ENCODE measurements at places on chromosomes 7 and 10.

DNA sequence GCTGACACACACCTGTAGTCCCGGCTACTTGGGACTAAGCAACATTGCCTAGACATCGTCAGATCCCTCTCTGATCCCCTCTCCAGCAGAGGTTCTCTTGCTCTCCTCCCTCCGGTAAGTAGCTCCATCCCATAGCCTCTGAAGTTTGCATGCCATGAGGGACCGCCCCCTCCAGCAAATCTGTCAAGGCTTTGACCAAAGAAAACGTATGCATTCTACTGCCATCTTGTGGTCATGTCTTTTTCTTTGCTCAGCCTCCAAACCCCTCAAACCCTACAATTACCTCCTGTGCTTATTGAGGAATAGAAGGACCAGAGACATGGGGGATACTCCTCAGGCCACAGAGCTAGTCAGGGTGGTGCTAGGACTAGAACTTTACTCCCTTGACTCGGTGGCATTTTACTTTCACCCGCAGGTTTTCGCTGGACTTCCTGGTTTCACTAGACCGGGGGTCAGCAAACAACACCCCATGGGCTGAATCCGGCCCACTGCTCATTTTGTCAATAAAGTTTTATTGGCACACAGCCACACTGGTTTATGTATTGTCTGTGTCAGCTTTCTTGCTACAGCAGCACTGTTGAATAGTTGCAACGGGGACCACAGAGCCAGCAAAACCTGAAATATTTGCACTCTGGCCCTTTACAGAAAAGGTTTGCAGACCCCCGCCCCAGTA lies 202.6 kb upstream of the FOXK1 start:
- no peak for DNase-seq

GRCh38 chr10:124592736-124593430 lies 131.3 kb downstream of the LHPP start:
- DNase-seq: no peak

DNA sequence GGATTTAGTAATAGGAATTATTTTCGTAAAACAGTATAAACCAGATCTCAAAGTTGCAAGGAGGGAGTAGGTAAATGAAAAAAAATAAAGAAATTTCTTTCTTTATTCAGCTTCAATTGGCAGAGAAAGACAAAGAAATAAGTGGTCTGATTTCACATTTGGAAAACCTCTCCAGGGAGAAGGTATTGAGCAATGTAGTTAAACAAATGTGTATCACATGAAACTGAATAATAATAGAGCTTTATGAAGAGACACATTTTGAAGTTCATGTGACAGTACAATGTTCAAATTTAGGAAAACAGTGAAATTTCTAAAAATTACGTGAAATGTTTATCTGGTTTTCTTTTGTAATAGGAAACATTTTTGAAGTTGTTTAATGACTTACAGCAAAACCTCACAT lies 63.0 kb downstream of the TAX1BP1 start:
- no peak for DNase-seq

- no peak for DNase-seq
Measured at GRCh38 chr7:131546583-131547141, 9.8 kb downstream of the PODXL start.

- DNase-seq: no peak
Measured at GRCh38 chr10:24476913-24477701, 246.6 kb downstream of the ARHGAP21 start.

DNA sequence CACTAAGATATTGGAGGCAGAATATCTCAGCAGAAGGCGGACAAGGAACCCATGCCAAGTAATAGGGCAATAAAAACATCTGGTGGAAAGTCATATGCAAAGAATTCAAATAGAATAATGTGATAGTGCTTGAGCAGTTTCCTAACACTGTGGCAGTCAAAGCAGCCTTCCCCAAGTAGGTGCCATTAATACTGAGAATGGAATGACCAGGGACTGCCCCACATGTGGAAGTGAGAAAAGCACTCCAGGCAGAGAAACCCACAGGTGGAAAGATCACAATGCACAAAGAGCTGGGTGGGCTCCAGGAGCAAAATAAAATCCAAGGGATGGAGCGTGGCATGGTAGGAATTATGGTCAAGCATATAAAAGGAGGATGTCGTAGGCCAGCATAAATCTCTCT lies 64.4 kb upstream of the NME8 start:
- no peak for DNase-seq

- DNase-seq: no peak
Measured at GRCh38 chr7:113664867-113665266, 253.9 kb downstream of the PPP1R3A start.

DNA sequence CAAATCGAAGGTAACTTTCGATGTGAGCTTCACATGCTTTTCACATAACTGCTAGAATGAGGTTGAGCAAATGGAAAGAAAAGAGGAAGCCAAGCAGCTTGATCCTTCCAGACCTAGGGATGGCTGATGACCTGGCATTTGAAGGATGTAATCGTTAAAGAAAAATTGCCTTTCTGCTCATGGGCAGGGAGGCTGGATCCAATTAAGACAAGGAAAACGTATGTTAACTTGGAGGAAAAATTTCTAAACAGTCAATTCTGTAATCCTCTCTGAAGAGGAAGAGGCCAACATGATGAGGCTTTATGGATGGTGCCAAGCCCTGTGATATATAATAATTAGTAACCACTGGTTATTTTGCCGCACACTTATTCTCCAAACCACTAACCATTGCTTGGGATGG lies 12.5 kb downstream of the GRK5 start:
- DNase-seq: no peak

DNA sequence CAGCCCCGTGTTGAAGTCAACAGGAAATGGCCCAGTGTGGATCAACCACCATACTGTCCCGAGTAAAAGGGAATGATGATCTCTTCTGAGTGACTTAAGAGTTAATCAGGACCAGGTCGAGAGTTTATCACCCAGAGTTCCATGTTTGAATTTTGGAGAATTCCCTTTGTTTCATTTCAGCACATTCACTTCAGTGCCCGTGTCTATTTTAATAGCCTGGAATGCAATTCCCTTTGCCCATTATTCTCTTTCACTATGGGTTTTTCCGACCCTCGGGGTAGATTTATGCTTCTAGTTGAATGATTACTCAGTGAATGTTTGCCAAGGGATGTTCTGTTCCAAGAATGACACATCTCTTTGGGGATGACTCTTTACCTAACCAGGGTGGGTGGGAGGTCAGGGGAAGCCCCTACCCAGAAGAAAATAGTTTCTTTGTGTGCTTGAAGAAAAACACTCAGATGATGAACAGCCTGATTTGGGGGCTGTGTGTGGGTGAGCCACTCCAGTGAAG lies 594.9 kb downstream of the INHBA start:
- DNase-seq: no peak

DNA sequence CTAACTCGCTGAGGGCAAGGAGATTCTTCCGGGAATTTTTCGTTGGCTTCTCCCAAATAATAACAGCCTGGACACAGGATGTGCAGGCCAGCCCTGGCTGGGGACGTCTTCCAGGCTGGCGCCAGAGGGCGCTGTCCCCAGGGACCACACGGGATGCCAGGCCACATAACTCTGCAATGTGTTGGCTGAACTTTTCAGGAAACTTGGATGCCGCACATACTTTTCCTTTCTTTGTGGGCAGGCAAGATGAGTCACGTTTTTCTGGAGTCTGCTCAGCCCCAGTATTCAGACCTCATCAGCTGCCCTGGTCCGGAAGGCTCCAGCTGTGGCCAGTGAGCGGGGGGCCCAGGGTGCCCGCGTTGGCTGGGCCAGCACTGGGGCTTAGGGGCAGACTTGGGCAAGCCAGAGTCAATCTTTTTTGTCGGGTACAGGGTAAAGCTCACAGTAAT lies 122.7 kb downstream of the PRKAG2 start:
- peak; percentile 63 for DNase-seq

DNA sequence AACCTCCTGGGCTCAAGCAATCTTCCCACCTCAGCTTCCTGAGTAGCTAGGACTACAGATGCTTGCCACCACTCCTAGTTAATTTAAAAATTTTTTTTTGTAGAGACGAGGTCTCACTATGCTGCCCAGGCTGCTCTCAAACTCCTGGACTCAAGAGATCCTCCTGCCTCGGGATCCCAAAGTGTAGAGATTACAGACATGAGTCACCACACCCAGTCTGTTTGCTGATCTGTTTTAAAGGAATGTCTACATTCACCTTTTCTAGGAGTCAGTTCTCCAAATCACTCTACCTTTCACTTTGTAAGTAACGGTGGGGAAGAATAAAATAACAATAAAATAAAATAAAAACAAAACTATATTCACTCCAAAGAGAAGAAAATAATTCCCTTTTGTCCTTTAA lies 86.6 kb upstream of the AGBL3 start:
- DNase-seq: no peak

DNA sequence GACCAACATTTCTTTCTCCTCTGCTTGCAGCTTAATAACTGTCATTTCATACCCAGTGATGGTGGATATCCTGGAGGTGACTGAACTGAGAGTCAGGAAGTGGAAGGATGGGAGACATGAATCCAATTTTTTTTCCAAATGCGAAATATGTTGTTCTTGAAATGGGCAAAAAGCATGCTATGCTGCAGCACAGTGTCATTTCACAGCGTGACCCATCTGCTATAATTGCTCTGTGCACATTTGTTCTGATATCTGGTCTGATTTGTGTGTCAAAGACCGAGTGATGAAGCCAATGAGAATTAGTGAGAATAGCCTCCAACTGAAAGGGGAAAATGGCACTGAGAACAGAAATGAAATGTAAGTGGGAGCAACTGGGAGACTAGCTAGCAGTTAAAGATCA lies 329.6 kb upstream of the PHYHIPL start:
- DNase-seq: no peak

GRCh38 chr7:70355198-70356020 lies 757.1 kb downstream of the AUTS2 start:
- DNase-seq: no peak

DNA sequence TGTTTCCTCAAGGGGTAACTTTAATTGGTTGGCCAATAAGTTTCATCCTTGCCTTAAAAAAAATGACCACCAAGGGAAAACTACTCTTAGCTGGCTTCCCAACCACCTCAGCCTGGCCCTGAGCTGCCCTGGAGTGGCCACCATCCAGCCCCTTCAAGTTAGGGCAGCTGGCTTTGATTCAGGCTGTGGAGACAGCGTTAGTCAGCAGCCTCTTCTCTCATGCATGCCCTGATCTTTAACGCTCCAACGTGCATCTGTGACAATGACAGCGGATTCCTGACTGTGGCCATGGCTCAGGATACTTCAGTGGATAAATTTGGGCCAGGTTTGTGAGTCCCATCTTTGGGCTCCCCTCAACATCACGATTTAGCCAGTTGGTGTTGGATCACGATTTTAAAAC lies 111.6 kb downstream of the RBM20 start:
- no peak for DNase-seq
